ENCODE measurements at places on chromosomes 16 and 17.

- no peak for DNase-seq
Measured at GRCh38 chr16:81531419-81531821, 86.8 kb downstream of the CMIP start.

GRCh38 chr16:31108794-31109558 is 790 bp downstream of the BCKDK start:
- no peak for DNase-seq

DNA sequence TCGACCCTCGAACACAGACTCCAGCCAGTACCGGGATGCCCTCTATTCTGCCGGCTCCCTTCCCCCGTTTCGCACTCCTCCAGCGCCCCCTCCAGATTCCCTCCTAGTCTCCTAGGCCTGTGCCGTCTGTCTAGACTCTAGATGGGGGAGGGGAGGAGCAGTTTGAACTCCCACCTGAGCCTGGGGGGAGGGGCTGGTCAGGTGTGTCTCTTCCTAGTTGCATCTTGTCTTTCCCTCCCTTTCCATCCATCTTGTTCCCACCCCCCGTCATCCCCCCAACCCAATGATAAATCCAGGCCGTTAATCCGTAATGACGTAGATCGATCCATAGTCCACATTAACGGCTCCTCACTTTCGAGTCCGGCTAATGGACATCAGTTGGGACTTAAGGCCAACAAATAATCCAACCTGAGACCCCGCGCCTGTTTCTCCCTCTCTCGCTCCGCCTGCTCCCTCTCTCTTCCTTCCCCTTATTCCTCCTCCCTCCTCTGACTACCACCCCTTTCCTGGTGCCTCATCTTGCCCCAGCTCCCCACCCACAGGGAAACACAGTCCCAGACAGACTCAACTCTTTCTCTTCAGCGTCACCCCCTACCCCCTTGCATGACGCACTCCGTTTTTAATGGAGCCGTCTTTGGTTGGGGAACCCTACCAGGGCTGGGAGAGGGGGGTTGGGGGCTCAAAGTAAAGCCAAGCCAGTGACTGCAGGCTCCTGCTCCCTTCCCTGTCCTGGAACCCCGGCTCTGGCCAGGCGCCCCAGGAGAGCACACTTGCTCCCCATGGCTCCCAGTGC is 3.4 kb upstream of the HOXB5 start:
- DNase-seq: no peak

GRCh38 chr17:72811976-72812687 is 280.4 kb downstream of the SLC39A11 start:
- no peak for DNase-seq

GRCh38 chr16:65124212-65124548 is 2.3 kb upstream of the CDH11 start:
- no peak for DNase-seq

GRCh38 chr16:57695680-57696069 is 1.1 kb downstream of the DRC7 start:
- no peak for DNase-seq

GRCh38 chr17:49727380-49727779 is 19.6 kb upstream of the SLC35B1 start:
- no peak for DNase-seq

- no peak for DNase-seq
Measured at GRCh38 chr17:54744750-54745149, 155.9 kb upstream of the TOM1L1 start.

GRCh38 chr16:77579351-77579891 is 142.9 kb upstream of the NUDT7 start:
- DNase-seq: no peak

DNA sequence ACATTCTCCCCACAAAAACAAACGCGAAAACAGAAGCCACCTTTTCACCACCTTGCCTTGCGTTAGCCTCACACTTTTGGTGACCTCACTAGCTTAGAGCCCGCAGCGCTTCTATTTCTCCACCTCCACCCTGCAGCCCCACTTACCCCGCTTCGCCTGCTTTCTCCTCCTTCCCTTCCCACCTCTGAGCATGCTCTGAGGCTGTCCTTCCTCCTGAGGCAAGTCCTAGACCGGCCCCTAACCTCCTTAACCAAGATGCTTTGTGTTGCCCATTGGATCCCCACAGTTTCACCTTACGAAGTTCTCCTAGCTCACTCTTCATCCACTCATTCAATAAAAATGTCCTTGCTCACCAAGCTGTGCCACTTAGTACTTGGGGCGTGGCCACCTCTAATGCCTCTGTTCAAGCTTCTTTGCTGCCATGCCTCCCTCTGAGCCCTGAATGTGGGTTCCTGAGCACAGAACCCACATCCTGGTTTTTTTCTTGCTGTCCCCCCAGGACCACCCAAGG is 1.3 kb downstream of the GNGT2 start:
- DNase-seq: no peak

- DNase-seq: no peak
Measured at GRCh38 chr17:37859451-37859850, 64.8 kb upstream of the TBC1D3K start.

DNA sequence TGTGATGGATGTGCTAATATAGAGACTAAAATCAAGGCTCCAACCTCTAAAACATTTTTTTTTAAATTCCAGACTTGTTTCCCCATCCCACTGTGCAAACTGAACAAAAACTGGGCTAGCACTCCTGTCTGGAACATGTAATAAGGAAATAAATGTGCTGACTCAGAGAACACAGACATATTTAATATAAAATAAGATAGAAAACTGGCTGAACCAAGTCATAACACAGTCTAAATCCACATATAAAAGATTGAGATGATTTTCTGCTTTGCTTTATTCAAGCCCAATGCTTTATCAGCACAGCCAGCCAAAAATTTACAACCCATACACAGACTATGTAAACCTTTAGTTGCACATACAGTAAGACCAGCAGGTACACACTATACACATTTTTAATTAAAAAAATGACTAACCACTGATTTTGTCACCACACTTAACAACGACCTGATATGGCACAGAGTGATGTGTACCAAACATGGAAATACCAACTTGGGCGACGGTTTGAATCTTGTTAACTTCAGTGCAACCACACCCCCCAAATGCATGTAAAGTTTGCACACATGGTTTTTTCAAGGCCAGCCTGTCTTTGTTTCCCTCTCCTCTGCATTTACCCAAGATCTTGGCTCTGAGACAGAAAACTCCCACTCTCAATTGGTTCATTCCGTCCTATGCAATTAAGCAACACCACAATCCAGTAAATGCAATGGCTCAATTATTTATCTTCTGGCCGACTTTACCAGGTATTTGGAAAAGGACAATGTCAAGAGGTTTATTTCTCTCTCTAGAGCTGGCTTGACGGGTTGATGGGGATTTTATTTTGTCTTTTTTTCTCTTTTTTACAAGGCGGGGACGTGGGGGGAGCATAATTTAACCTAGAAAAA is 1.2 kb downstream of the STAT3 start:
- no peak for DNase-seq

- DNase-seq: no peak
Measured at GRCh38 chr16:85788819-85789218, 10.5 kb downstream of the EMC8 start.

- DNase-seq: no peak
Measured at GRCh38 chr16:84392031-84392360, 23.7 kb downstream of the ATP2C2 start.

- DNase-seq: no peak
Measured at GRCh38 chr17:73820686-73821448, 176.6 kb upstream of the SDK2 start.

GRCh38 chr17:58531661-58532554 is 17.5 kb upstream of the MTMR4 start:
- no peak for DNase-seq

DNA sequence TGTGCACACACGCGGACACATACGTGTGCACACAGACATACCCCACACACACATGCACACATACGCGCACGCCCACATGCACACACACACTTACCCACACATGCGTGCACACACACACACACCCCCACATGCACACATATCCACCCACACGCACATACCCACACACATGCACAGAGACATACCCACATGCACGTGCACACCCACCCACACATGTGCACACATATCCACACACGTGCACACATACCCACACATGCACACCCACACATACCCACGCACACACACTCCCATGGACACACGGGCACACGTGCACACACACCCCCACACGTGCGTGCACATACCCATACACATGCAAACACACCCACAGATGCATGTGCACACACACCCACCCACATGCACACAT is 27.2 kb upstream of the PVALEF start:
- DNase-seq: no peak

GRCh38 chr16:65688301-65688700 is 566.4 kb upstream of the CDH11 start:
- DNase-seq: no peak

- DNase-seq: no peak
Measured at GRCh38 chr17:556431-556995, 158.1 kb downstream of the VPS53 start.

GRCh38 chr16:86664522-86665318 is 86.4 kb downstream of the FOXL1 start:
- peak; percentile 64 for DNase-seq
